Right hindlimb (tissue), 1 donor: ENCODE measurements at places on chromosomes 2 and 18.
A peak's percentile ranks its signal among the peaks of the same experiment; 100 is the strongest.

DNA sequence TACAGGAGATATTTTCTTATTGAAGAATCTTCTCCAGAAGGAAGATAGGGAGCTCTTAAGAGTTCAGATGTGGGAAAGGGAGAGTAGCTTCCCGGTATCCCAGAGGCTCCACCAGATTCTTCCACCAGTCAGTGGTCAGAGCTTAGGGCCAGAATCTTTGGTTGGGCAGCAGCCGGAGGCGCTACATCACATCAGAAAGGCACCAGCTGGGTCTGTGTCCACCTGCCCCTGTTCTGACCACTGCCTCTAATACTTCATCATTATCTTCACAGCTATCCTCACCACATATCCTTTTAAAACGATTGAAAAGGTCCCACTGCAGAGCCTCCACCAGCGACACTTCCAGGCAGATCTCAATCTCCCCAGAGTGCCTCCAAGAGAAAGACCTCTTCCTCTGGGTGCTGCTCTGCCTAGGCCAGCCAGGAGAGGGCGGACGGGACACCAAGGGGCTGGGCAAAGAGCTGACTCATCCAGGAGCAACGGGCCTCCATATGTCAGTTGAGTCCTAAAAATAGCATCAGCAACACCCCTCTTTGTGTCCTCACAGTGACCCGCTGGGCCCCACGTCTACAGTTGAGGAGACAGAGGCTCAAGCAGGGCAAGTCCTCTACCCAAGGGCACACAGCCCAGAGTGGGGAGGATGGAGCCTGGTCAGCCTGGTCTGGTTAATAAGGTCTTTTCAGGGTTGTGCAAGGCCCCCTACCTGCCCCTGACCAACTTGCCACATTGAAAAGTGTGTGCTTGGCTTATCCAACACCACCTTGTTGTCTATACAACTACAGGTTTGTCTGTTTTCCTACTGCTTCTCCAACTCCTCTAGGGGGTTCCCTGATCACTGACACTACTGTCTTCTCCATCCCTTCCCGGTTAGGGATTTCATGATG lies 81.2 kb downstream of the ADD2 start:
- DNase-seq: peak; percentile 37

DNA sequence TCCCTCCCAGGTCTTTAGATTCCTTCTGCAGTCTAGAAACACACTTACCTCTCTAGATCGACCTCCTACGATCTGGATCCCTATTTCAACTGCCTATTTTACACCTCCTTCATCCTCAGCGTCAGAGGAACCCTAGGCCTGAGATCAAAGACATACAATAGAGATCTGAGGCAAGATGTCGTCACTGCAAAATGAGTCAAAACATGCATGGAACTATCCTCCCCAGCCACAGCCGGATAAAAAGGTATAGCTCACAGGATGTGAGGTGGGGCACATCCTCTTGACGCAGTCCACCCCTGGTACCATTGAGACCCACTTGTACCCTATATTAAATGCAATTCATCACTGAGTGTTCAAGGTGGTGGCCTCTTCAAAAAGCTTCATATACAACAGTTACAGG lies 63.7 kb upstream of the DNAJC10 start:
- no peak for DNase-seq

GRCh38 chr2:145771525-145771924 lies 1251.6 kb upstream of the ZEB2 start:
- no peak for DNase-seq

DNA sequence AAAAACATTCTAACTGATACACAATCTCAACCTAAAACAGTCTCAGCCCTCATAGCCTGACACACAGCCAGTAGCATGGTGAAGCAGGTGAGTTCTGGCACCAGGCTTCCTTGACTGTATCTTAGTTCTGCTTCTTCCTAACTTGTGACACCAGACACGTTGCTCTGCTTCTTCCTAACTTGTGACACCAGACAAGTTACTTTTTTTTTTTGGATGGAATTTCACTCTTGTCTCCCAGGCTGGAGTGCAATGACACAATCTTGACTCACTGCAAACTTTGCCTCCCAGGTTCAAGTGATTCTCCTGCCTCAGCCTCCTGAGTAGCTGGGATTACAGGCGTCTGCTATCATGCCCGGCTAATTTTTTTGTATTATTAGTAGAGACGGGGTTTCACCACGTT lies 6.7 kb upstream of the ATG16L1 start:
- DNase-seq: no peak

- no peak for DNase-seq
Measured at GRCh38 chr18:13296867-13297574, 78.5 kb downstream of the LDLRAD4 start.
